ENCODE measurements at places on chromosomes 16 and 17.
A peak's percentile ranks its signal among the peaks of the same experiment; 100 is the strongest.

GRCh38 chr17:2122641-2123302, 67.9 kb downstream of the HIC1 start:
- DNase-seq = no peak

GRCh38 chr16:303760-304505, 21.0 kb downstream of the PDIA2 start:
- no peak for DNase-seq

DNA sequence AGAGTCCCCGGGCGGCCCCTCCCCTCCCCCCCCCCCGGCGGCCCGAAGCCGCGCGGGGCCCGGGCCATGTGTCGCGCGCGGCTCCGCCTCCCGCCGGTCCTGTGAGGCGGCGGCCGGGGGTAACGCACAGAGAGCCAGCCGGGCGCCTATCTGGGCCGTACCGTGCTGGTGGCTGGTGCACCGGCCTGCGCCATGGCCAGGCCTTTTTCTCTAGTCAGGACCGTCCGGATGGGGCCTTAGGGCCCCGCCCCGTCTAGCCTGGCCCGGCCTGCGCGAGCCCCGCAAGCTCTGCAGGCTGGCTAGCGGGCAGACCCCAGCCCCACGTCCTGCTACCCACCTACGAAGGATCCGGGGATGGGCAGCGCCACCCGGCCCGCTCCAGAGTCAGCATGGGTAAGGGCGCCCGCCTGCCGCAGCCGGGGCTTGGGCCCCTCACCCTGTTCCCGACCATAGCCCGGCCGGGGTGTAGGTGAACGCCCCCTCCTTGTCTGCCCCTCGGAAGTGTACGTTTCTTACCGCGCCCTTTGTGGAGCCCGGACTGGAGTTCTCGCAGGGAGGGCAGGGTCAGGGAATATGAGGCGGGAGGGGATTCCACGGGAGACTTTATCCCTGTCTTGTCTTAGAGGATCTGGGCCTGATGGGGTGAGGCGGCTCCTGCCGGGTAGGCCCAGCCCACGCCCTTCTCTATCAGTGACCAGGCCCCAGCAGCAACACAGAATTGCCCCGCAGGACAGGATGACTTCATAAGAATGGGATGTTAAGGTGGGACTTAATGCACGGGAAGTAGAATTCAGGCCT, at the start of gene CENPT:
CENPT (minus strand) TSS at position 630 of the 798 bp plus-strand sequence. CDS start 13,834 bp downstream, outside the sequence.
- peak; percentile 38 for DNase-seq

- no peak for DNase-seq
These were observed 6.4 kb downstream of the PRKCB start for GRCh38 chr16:23842137-23842600.

DNA sequence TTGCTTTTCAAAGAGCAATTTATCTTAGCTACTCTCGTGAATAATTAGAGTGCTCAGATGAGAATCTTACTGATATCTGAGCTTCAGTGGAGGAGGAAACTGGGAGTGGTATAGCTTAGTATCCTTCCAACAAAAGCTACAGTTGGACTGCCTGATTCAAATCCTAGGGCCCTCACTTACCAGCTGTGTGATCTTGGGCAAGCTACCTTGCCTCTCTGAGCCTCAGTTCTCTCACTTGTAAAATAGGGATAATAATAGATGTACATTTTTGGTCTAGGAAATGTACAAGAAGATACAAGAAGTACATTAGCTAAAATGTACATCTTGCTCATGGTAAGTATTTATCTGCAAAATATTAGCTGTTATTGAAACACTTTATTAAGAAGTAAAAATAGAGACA, 502.0 kb downstream of the HAPSTR1 start:
- DNase-seq = no peak

GRCh38 chr17:51352798-51353197, 92.5 kb downstream of the UTP18 start:
- no peak for DNase-seq

- no peak for DNase-seq
These were observed 5.9 kb upstream of the MAP2K3 start for GRCh38 chr17:21278450-21279197.

GRCh38 chr17:66549731-66550207, 247.4 kb downstream of the PRKCA start:
- no peak for DNase-seq

DNA sequence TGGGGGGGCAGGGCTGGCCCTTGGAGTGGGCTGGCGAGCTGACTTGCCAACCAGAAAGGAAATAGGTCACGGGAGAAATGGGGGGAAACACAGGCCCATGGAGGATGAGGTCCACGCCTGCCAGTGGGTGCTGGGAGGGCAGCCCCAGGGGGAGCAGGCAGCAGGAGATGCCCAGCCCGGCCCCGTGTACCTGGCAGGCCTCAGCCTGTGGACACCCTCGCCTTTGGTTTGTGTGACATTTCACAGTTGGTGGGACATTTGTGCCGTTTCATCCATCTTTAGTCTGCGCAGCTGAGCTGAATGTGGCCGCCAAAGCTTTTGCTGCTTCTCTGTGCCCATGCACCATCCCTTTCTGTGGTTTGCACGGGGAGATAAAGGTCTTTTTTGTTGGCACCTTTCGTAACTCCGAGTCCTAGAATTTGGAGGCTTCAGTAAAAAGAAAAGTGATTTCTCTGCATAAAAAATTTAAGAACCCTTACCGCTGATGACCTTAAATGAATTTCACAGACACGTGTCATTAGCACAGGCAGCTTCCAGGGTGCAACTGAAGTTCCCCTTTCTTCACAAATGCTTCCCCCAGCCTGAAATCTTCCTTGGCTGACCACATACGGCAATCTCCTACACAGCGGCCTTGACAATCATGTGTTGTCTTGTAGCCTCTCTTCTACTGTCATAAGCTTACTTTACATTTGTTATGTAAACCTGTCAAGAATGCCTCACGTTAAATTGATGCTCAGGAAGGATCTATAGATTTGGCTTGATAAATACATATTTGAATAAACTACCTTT, 193.6 kb downstream of the RPTOR start:
- no peak for DNase-seq

DNA sequence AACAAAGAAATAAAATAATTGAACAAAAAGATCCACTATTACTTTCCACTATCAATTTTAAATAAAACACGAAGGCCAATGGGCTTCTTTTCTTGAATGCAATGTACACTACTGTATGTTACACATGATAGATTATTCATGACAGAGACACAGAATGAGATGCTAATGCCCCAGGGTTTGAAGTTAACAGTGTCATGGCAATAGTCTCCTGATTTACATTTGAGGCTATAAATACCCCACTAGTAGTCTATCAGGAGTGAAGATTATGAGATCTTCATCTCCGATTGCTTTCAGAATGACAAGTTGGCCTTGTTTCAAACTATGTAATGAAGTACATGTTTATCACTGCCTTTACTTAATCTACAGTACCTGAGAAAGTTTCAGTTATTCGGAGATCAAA, 84.4 kb downstream of the RPGRIP1L start:
- DNase-seq = no peak

GRCh38 chr16:2471653-2472487, 773 bp downstream of the NTN3 start:
- DNase-seq = no peak

- DNase-seq = no peak
These were observed 1.2 kb upstream of the UTP6 start for GRCh38 chr17:31902693-31903092.

DNA sequence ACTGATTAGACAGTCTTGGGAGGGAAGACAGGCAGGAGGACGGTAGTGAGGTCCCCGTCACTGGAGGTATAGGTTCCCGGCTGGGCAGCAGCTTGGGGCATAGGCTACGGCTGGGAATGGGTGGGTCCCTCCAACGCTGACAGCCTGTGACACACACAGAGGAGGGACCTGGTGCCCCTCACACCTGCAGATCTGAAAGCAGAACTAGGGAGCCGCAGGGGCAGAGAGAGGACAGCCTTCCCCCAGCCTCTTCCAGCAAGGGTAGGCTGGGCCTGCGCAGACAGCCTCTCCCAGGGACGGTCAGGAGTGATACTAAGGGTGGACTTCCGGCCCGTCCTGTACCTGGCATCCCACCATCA, 2.0 kb downstream of the P2RX1 start:
- DNase-seq = no peak

- no peak for DNase-seq
These were observed 16.0 kb upstream of the LHX1 start for GRCh38 chr17:36921095-36921851.

DNA sequence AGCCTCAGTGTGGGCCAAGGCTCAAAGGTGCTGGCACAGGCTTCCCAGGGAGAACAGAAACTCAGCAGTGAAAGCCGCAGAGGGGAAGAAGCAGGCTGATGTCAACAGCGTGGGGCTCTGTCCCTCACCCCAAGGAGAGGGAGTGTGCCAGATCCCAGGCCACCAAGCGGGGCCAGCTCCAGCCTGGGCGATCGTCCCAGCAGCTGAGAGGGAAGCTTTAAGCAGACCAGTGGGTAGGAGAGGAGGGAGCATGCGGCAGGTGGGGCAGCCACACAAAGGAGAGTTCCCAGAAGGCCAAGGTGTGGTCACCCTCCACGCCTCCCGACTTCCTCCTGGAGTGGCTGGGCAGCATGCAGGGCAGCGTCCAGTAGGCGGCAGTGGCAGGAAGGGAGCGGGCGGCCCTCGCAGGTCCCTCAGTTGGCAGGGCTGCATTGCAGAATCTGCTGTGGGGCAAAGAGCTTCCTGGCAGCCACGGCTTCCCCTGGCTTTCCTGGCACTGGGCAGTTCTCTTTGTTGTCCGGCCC, 6.0 kb downstream of the SYNGR2 start:
- no peak for DNase-seq

- no peak for DNase-seq
These were observed 769.1 kb upstream of the CDH8 start for GRCh38 chr16:62805221-62805857.

- no peak for DNase-seq
These were observed 533 bp upstream of the MEFV start for GRCh38 chr16:3256866-3257465.

DNA sequence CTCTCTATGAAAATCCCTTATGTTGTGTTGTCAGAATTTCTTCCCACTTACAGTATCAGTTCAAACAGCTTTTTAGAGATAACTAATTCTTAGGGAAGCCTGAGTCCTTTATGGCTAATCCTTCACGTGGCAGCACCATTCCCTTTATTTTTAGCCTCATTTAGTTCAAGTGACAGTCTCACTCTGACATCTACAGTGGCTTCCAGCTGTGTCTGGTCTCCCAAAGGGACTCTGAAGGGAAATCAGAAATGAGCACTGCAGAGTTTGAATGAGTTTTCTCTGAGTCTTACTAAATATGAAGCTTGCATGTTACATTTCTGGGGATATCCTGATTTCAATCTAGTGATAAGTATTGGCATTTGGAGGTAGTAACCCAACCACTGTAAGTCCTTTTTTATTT, 1104.1 kb downstream of the CDH11 start:
- no peak for DNase-seq

GRCh38 chr17:17751489-17752088, 70.3 kb downstream of the RAI1 start:
- no peak for DNase-seq

DNA sequence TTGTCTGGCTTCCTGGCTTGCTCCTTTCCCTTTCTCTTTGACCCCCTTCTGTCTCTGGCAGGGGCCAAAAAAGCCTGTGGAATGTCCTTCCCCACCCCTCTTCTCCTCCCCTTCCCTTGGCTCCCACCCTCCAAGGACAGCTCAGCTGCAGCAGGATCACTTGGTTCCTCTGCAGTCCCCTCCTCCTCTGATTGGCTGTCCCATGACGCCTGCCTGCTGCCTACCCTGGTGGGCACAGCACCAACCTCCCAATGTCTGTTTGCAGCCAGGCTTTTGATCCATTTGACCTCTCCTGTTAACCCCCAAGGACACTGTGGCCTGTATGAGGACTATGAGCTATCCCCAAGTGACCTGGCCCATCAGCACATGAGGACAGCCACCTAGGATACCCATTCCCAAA, 14.8 kb upstream of the MTMR4 start:
- no peak for DNase-seq

- DNase-seq = no peak
These were observed 72.5 kb upstream of the BCAR1 start for GRCh38 chr16:75323933-75324332.

GRCh38 chr16:78695391-78695790, 595.9 kb downstream of the WWOX start:
- DNase-seq = no peak

DNA sequence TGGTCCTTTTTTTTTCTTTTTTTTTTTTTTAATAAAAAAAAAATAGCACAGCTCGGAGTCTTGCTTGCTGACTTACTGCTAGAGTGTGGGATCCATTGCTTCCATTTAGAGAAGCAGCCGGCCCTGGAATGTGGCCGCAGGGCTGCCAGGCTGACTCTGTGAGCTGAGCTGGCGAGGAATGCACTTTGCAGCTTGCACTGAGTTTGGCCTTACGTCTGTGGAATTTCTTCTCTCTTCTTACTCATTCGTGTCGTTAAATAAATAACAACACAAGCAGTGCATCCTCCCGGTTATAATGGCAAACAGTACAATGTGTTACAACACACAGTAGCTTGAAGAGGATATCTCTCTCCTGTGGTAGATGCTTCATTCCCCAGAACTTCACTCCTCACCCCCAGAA, 69.2 kb downstream of the PRKCB start:
- no peak for DNase-seq

- no peak for DNase-seq
These were observed 88.8 kb upstream of the TNRC6C start for GRCh38 chr17:77869665-77870132.

All from HAP-1 (cell line).